ENCODE measurements at places on chromosomes 11 and 22.
A peak's percentile ranks its signal among the peaks of the same experiment; 100 is the strongest.

GRCh38 chr22:40235308-40235707, 57.6 kb downstream of the TNRC6B start:
- no peak for DNase-seq

GRCh38 chr11:103051151-103051801, 40.7 kb downstream of the DCUN1D5 start:
- no peak for DNase-seq

DNA sequence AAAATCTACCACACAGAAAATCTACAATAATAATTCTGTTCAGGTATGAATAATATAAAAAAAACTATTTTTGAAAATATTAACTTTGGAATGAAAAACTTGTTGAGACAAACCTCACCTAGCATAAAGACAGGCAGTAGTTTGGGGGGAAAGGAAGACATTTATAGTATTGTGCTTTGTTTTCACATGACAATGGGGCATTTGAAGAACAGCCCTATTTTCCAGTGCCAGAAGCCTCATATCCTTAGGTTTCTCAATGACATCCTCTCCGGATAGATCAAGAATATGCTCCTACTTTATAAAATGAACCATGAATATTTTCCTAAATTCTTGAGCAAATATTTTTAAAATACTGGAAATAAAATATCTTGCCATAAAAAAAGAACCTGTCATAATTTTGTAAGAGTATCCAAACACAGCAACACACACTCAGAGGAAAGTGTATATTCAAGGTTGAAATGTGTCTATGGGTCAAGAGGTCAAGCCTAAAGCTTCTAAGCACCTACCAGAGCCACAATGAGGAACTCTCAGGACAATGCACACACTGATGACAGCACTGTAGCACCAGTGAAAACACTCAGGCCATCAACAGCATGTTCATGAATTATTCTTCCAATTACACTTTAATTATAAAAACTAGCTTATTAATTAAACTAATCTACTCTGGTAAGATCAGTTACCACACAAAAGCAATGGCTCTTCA, 68.7 kb downstream of the MRTFA start:
- DNase-seq: no peak

GRCh38 chr11:128294001-128294670, 293.2 kb downstream of the ETS1 start:
- DNase-seq: no peak

- DNase-seq: no peak
Measured at GRCh38 chr22:26172389-26172990, 3.2 kb downstream of the SEZ6L start.

GRCh38 chr11:102727890-102728289, 3.1 kb upstream of the MMP8 start:
- DNase-seq: no peak

GRCh38 chr11:114148013-114148382, 88.5 kb downstream of the ZBTB16 start:
- no peak for DNase-seq

DNA sequence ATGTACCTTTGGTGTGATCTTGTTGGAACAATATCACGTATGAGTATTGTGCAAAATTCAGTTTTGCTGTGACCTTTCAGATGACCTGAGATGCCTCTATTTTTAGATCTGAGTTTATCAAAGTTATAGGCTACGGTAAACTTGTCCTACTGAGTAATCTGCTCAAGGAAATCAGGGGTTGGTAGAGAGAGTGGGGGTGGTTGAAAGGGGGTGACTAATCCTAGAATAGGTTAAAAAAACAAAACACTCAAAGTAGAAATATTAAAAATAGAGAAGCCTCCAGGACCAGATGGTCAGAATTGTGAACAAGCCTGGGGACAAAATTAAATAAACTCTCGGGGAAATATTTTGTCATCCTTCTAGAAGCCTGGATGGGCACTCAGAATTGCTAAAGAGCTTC, 59.9 kb upstream of the C11orf87 start:
- DNase-seq: no peak

DNA sequence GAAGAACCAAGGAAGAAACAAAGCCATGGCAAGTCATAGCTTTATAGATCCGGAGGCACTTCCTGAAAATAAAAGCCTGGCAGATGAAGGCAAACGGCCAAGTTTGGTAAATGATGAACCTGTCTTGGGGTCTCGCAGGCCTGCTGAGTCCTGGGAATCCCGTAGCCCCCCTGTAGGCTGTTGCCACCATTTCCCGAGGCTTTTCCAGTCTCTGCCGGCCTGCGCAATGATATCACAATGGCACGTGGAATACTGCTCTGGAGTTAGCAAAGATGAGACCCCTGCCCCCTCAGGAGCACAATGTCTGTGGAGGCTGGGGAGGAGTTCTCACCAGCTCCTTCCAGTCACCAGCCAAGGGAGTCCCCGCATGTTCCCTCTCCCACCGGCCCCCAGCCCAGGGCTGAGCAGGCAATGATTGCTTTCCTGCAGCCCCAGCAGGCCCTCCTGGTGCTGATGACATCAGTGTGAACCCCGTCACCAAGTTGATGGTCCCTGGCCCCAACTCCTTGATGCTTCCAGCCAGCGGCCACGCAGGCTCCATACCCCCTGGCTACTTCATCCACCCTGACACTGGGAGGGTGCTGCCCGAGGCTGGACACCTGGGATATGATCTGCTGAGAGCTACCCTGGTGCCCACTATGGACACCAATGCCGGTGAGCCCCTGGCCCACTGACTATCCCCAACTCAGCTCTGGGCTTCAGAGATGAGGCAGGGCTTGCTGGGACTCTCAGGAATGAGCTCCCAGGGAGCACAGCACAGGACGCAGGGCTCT, 55.9 kb downstream of the BTG4 start:
- no peak for DNase-seq

GRCh38 chr11:66437979-66438503, 607 bp downstream of the MRPL11 start:
- DNase-seq: no peak

DNA sequence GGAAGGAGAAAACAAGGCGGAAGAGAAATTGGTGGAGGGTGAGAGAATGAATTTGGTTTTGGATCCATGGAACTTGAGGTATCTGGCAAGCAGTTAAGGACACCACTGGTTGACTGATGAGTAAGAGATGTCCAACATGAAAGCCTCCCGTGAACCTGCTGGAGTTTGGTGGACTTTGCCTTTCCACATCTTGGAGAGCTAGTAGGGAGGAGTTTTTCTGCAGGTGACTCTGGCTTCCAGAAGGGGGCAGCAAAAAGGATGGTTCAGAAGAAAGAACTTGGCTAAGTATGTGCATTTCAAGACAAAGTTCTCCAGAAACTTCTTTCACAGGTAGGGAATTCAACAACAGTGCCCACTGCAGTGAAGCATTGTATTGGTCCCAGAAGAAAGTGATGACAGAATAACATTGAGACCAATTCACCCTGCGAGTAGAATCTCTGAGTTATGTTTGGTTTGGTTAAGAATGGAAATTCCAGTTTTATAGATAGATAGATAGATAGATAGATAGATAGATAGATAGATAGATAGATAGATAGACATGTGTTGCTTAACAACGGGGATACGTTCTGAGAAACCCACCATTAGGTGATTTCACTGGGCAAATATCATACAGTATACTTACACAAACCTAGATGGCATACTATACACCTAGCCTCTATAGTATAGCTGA, 28.5 kb downstream of the DCDC1 start:
- no peak for DNase-seq

DNA sequence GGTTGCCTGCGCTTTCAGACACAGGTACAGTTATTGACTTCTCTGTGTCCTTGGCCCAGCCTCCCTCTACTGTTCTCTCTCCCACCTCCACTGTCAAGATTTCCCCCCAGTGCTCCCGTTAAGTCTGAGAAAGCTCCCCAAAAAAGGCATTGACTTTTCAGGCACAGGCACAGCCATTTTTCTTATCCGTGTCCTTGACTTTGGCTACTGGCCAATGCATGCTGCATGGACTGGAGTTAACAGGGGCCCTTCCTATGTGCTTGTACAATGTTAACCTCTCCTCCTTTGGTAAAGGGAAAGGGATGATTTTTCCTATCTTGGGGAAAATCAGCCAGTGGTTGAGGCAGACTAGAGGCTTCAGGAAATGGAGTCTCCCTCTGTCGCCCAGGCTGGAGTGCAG, 4.3 kb downstream of the APOL5 start:
- no peak for DNase-seq

GRCh38 chr22:29625090-29625825, 21.8 kb downstream of the NF2 start:
- peak; percentile 35 for DNase-seq

DNA sequence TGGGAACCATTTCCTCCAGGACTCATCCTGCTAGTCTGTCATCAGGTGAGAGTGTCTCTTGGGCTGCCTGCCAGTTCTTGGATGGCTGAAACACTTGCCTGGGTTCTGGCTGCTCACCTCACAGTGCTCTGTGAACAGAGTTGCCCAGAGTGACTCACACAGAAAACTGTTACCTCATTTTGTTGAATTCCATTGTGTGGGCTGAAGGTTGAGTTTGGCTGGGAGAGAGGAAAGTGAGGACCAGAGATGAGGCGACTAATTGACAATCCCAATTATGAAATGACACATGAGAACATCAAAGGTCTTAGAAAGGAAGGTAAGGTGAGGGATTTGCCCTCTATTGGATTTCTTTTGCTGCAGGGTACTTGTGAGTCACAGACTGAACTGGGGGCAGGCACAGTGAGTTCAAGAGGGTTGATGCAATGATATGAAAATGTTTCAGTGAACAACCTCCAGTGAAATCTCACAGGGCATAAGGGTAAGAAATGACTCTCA, 20.2 kb upstream of the CALCB start:
- no peak for DNase-seq

GRCh38 chr22:30249049-30250038, 2.8 kb upstream of the LIF start:
- DNase-seq: no peak

All from naive thymus-derived CD8-positive, alpha-beta T cell (primary cell).